ENCODE measurements at places on chromosomes 5 and 9.
A peak's percentile ranks its signal among the peaks of the same experiment; 100 is the strongest.

- no peak for DNase-seq
Measured at GRCh38 chr9:78666818-78667414, 370.0 kb downstream of the PSAT1 start.

- DNase-seq: no peak
Measured at GRCh38 chr9:13437866-13438265, 158.4 kb upstream of the MPDZ start.

DNA sequence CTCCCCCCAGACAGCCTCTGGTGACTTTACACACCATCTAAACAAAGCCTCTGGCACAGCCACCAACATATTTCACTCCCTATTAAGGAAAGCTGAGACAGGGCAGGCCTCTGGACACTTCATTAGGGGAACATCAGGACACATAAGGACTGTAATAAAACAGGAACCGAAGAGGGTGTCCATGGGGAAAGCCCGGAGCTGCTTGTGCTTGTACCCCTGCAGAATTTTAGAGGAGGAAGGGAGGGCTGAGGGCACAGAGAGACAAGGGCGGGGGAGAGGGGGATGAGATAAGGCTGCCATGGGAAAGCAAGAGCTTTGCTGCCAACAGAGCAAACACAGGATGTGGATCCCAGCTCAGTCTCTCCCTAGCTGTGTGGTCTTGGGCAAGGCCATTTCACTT is 138.4 kb downstream of the ASTN2 start:
- no peak for DNase-seq

DNA sequence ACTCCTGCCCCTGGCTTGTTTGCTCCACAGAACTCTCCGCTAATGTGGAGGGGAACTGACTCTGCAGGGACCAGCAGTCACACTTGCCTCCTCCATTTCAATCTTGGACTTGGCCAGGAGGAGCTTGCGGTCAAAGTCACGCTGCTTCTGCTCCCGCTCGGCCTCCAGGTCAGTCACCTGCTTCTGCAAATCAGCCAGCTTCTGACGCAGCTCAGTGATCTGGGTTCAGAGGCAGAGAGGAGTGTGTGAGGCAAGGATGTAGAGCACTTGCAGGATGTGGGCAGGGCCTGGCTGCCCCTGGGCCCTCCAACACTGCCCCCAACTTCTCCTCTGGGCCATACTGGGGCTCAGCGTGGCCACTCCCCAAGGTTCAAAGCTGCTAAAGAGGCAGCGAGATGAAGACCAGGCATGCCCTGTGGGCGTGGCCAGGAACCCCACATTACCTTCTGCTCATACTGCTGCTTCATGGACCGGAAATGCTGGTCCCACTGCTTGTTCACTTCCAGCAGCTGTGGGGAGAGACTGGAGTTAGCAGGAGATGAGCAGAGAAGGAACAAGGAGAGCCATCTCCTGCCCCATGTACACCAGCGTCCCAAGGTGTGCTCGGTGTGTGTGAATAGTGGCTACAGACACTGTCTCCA is 22.2 kb downstream of the GPX3 start:
- no peak for DNase-seq

GRCh38 chr9:136855461-136856078 is 3.4 kb downstream of the MAMDC4 start:
- no peak for DNase-seq

- DNase-seq: no peak
Measured at GRCh38 chr9:119224431-119224830, 144.8 kb downstream of the BRINP1 start.

- DNase-seq: no peak
Measured at GRCh38 chr9:18463991-18464390, 10.0 kb upstream of the ADAMTSL1 start.

DNA sequence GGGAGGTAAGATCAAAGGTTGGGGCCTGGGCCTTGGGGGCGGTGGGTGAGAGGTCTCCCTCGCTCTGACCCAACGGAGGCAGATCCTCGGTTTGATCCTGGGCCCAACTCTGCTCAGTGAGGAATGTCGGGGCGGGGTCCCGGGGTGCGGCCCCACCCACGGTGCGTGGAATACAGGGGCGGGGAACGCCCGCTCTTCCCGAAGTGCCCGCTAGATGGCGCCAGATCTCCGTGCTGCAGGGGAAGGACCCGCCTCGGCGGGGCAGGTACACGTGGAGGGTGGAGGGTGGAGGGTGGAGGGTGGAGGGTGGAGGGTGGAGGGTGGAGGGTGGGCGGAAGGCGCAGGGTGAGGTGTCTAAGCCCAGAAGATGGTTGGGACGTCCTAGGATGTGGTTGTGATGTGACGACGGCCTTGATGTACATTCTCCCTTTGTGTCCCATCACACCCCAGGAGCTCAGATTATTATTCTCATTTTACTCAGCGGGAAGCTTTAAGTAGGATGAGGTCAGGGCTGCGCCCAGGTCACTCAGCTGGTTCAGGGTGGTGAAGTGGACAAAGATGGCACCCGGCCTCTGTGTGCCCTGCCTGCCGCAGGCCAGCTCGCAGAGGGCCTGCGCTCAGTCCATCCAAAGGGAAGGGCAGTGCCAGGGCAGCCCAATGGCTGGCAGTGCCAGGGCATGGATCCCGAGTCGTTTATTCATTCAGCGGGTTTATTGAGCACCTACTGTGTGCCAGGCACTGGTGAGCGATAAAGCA is 9.4 kb upstream of the RPS14 start:
- DNase-seq: peak; percentile 71

DNA sequence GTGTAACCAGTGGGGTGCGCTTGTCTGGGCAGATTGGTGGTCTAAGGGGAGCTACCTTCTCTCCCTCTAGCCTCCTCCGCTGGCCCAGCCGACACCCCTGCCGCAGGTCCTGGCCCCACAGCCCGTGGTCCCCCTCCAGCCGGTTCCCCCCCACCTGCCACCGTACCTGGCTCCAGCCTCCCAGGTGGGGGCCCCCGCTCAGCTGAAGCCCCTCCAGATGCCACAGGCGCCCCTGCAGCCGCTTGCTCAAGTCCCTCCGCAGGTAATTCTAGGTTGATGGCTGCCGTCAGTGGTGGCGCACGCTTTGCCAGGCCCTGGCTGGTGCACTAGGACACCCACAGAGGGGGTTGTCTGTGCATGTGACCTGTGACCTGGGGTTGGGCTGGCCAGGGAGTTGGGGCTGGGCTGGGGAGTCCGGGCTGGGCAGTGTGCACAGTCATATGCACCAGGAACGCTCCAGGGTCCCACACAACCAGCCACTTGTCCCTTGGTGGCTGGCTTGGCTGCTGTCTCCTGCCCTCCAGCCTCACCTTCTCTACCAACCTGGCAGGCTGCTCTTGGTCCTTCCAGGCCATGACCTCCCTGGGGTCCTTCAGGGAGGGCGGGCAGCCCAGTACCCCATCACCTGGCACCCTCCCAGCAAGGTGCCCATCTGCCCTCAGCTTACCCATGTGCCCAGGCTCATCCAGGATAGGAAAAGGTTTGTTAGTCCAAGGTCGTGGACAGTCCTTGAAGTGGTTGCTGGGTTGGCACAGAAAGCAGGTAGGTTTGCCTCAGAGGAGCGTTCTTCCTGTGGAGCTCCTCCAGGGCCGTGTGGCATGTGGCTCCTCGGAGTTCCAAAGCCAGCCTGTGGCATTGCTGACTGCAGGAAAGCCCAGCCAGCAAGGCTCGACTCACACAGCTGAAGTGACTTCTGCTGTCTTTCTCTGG is 73.2 kb downstream of the WNK2 start:
- DNase-seq: no peak

DNA sequence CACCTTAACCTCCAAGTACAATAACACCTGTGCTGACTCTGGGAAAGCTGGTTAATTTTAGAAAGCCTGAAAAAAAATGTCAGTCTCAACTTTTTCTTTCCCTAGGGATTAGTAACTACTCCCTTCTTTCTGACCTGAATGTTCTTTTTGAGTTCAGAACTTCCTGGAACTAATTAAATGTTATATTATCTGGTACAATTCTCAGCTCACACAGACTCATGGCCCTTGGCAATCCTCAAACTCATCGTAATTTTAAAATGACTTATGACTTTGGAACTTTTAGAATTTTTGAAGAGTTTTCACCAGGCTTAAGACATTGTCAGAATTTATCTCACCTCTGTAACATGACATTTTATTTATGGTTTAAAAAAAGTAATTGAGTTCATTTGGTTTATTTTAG is 315.0 kb downstream of the FER start:
- DNase-seq: no peak

- DNase-seq: no peak
Measured at GRCh38 chr5:172710676-172711075, 60.3 kb downstream of the DUSP1 start.

- no peak for DNase-seq
Measured at GRCh38 chr5:17087035-17087434, 130.4 kb upstream of the BASP1 start.

DNA sequence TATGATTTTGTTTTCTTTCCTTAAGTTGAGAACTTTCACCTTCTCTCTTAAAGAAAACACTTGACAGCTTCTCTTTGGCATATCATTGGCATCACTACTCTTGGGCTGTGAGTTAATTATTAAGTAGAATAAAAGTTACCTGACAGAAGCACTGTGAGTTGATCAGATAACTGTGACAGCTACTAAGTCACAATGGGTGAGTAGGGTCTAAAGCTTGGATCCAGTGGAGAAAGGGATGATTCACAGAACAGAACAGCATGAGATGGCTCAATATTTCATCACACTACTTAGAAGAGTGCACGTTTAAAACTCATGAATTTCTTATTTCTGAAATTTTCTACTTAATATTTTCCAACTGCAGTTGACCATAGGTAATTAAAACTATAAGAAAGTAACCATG is 268.5 kb upstream of the NMUR2 start:
- no peak for DNase-seq

- DNase-seq: no peak
Measured at GRCh38 chr5:154101184-154101583, 62.4 kb downstream of the MFAP3 start.

DNA sequence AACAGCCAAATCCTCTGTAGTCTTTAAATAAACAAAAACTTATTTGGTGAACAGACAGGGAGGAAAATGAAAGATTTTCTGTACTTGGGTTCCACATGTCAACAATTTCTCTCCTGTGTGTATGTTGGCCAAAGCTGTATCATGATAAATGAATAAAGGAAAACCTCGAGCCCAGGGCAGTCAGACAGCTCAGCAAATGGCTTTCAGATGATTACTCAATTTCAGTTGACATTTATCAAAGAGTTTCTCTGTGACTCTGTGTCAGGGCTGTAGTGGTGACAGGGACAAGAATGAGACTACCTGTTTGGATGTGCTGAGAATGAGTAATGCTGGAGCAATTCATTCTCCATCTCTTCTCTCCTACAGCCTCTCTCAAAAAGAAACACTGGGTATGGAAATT is 45.7 kb upstream of the PTGS1 start:
- no peak for DNase-seq

DNA sequence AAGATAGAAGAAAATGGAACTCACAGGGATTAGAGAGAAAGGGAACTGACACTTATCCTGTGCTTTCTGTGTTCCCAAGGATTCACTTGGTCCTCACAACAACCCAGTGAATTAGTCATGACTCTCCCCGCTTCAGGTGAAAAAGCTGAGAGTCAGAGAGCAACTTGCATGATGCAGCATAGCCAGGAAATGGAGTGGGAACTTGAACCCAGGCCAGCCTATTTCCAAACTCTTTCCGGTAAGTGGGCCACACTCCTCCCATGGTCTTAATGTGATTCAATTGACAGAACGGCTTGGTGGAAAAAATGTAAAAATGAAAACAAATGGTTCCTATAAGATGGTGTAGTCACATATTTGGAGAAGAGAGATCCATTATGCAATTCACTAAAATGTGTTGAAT is 45.9 kb upstream of the CEMIP2 start:
- DNase-seq: no peak

DNA sequence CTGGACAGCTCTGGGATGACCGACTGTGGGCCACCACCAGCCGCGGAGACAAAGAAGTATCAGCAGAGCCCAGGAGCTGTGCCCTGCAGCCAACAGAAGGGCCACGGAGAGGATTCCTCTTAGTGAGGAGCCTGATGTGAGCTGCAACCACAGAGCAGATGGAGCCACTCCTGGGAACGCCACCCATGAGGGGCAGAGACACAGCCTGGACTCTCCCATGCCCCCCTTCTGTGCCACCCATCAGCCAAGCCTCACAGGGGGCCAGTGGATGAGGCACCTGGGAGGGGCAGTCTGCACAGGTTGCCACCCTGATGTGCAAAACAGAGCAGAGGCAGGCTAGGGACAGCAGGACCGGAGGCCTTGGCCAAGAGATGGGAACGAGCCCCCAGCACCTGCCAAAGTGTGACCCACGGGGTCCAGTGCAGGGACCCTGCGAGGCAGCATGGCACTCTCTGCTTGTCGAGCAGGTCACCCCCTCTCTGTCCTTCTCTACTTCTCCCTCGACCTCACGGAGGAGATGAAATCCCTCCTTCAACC is 380.7 kb upstream of the IRX1 start:
- no peak for DNase-seq

GRCh38 chr5:112697322-112697721 is 40.4 kb upstream of the APC start:
- DNase-seq: no peak

DNA sequence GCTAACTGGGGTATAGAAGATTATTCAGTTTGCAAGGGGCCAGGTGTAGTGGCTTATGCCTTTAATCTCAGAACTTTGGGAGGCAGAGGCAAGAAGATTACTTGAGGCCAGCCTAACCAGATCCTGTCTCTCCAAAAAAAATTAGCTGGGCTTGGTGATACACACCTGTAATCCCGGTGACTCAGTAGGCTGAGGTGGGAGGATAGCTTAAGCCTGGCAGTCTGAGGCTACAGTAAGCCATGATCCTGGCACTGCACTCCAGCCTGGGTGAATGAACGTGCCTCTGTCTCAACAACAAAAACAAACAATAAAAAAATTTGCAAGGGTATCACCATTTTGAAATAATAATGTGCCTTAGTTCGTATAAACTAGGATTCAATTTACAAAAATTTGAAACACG is 51.3 kb downstream of the BAAT start:
- no peak for DNase-seq

GRCh38 chr5:96968074-96968473 is 32.2 kb downstream of the LNPEP start:
- DNase-seq: no peak

GRCh38 chr5:66246608-66247007 is 102.5 kb downstream of the SREK1 start:
- DNase-seq: no peak

DNA sequence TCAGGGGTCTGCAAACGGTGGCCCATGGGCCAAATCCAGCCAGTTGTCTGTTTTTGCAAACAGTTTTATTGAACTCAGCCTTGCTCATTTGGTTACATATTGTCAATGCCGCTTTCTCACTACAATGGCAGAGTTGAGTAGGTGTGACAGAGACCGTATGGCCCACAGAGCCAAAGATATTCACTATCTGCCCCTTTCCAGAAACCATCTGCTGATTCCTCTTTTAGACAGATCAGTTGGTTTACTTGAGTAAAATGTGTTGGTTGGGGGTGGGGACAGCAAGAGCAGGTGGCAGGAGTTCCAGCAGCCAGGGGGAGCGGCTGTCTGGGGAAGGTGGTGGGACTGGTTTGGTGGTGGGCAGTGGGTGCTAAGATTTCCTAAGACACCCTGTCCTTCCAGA is 54.8 kb downstream of the COL27A1 start:
- no peak for DNase-seq

- no peak for DNase-seq
Measured at GRCh38 chr9:120324461-120324860, 255.5 kb downstream of the CDK5RAP2 start.
